ENCODE measurements at places on chromosomes 16 and 17.
A peak's percentile ranks its signal among the peaks of the same experiment; 100 is the strongest.

DNA sequence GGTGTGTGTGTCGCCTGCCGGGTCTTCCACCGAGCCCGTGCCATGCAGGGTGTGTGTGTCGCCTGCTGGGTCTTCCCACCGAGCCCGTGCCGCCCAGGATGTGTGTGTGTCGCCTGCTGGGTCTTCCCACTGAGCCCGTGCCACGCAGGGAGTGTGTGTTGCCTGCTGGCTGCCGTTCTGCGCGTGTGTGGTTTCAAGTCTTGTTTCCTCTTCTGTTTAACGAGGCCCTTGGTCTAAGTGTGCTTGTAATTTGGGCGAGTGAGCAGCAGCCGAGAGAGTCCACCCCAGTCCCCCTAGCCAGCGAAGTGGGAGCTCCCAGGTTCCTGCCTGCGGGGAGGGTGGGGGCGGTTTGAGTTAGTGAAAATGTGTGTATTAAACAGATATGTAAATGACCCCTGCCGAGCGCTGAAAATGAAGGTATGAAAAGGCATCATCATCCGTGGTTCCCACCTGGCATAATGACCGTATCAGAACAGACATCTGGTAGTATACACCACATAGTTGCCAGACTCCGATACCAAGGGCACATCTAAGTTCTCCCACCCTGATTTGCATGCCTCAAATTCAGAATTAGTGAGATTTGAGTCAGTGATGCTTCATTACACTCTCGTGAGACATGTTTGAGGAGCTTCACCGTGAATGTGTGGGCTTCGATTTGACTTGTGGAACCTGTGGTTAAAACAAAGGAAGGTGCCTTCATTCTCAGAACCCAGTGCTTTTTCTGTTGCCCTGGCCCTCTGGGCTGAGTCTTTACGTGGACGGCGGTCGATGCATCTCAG, 114.5 kb upstream of the CHMP6 start:
- peaks cover 47% of the 10 kb centered on the region for H3K4me1 ChIP-seq
- no peaks in the 10 kb centered on the region for H3K27me3 ChIP-seq
- H3K4me3 ChIP-seq = peak overlapping the region; percentile 78
- DNase-seq = peak; percentile 73
- H3K36me3 ChIP-seq = peaks cover 64% of the 10 kb centered on the region

- H3K4me3 ChIP-seq = no peak overlapping the region
- no peaks in the 10 kb centered on the region for H3K4me1 ChIP-seq
- DNase-seq = no peak
- no peaks in the 10 kb centered on the region for H3K27me3 ChIP-seq
- no peak overlapping the region for H3K27ac ChIP-seq
These were observed 552.7 kb upstream of the PSMD7 start for GRCh38 chr16:73743665-73744496.

DNA sequence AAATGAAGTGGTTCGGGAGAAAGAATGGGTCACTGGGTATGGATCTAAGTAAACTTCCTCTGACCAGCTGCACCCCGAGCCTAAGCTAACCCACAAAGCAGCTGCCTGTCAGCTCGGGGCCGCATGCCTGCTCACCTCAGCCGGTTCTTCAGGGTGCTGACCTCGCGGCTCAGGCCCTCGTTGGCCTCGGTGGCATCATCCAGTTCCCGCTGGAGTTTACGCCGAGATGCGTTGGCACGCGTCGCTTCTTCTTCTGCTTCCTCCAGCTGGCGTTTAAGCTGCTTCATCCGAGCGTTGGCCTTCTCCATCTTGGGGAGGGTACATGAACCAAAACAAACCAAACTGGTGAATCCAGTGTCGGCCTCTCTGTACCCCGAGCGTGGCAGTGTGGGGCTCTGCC, 41.1 kb downstream of the NDEL1 start:
- peak overlapping the region; percentile 51 for H3K27ac ChIP-seq
- no peaks in the 10 kb centered on the region for H3K4me1 ChIP-seq
- H3K4me3 ChIP-seq = no peak overlapping the region
- no peak for DNase-seq
- peaks cover 79% of the 10 kb centered on the region for H3K36me3 ChIP-seq

- H3K27me3 ChIP-seq = no peaks in the 10 kb centered on the region
- no peaks in the 10 kb centered on the region for H3K36me3 ChIP-seq
- no peak overlapping the region for H3K27ac ChIP-seq
- no peaks in the 10 kb centered on the region for H3K4me1 ChIP-seq
These were observed 139.6 kb downstream of the HS3ST3A1 start for GRCh38 chr17:13462146-13462545.

DNA sequence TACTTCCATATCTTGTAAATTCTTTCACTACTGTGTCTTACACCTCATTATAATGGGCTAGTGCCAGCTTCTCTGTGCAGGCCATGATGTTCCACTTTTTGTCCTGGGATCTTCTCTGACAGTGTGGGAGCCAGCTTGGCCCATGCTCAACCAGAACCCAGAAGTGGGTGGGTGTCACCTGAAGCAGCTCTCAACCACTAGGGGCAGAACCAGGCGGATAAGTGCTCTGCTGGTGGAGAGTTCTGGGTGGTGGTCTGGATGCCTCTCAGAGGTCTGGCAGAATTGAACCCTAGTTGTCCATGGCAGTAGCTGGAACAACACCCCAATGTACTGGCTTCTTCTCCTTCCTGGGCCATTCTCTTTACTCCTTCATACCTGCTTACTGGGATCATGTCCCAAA, 254.1 kb upstream of the N4BP1 start:
- DNase-seq = no peak
- no peaks in the 10 kb centered on the region for H3K36me3 ChIP-seq
- H3K4me1 ChIP-seq = no peaks in the 10 kb centered on the region

- H3K4me1 ChIP-seq = peaks cover 41% of the 10 kb centered on the region
- no peak overlapping the region for H3K4me3 ChIP-seq
- H3K27me3 ChIP-seq = no peaks in the 10 kb centered on the region
- H3K36me3 ChIP-seq = peaks cover 18% of the 10 kb centered on the region
- no peak for DNase-seq
- H3K27ac ChIP-seq = no peak overlapping the region
These were observed 32.4 kb downstream of the SPAG9 start for GRCh38 chr17:51088287-51088686.

DNA sequence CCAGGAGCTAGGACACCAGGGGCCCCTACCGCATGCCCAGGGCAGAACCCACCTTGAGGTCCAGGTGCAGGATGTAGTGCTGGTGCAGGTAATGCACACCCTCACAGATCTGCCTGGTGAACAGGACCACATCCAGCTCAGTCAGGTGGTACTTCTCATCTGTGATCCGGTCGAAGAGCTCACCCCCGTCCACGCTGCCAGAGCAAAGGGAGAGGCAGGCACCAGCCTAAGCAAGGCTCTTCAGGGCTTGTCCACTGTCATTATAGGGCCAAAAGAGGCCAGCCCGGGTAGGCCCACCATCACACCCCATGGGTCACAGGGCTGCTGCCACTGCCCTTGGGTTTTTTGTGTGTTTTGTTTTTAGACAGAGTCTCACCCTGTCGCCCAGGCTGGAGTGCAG, 21.0 kb downstream of the MYLK3 start:
- peaks cover 8% of the 10 kb centered on the region for H3K27me3 ChIP-seq
- H3K27ac ChIP-seq = no peak overlapping the region
- H3K4me3 ChIP-seq = no peak overlapping the region
- H3K36me3 ChIP-seq = no peaks in the 10 kb centered on the region
- DNase-seq = no peak

- no peaks in the 10 kb centered on the region for H3K4me1 ChIP-seq
- no peaks in the 10 kb centered on the region for H3K27me3 ChIP-seq
- H3K4me3 ChIP-seq = no peak overlapping the region
- DNase-seq = no peak
- H3K36me3 ChIP-seq = peaks cover 3% of the 10 kb centered on the region
These were observed 43.5 kb downstream of the PEMT start for GRCh38 chr17:17548044-17548443.

GRCh38 chr16:31253642-31254045, 6.1 kb upstream of the ITGAM start:
- H3K27ac ChIP-seq = peak overlapping the region; percentile 60
- no peaks in the 10 kb centered on the region for H3K36me3 ChIP-seq
- H3K4me3 ChIP-seq = peak overlapping the region; percentile 44
- H3K4me1 ChIP-seq = peaks cover 14% of the 10 kb centered on the region
- DNase-seq = no peak
- peaks cover 26% of the 10 kb centered on the region for H3K27me3 ChIP-seq

DNA sequence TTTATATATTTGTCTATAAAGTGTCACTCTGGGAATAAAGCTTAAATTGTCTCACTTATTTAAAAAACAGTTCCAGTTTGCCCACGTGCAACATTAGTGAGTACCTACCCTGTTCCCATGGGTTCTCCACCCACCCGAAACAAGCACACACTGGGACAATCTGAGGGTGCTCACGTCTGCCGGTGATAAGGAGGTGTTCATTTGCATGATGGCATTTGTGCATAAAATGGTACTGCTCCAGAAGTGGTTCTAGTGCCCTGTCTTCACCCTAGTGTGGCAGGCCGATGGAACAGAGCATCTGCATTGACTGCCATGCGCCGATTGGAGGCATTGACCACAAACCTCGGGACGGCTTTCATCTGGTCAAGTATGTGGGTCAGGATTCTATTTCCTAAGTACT, 35.6 kb upstream of the ENDOV start:
- H3K27ac ChIP-seq = no peak overlapping the region
- no peak overlapping the region for H3K4me3 ChIP-seq
- peaks cover 72% of the 10 kb centered on the region for H3K36me3 ChIP-seq
- H3K27me3 ChIP-seq = no peaks in the 10 kb centered on the region

DNA sequence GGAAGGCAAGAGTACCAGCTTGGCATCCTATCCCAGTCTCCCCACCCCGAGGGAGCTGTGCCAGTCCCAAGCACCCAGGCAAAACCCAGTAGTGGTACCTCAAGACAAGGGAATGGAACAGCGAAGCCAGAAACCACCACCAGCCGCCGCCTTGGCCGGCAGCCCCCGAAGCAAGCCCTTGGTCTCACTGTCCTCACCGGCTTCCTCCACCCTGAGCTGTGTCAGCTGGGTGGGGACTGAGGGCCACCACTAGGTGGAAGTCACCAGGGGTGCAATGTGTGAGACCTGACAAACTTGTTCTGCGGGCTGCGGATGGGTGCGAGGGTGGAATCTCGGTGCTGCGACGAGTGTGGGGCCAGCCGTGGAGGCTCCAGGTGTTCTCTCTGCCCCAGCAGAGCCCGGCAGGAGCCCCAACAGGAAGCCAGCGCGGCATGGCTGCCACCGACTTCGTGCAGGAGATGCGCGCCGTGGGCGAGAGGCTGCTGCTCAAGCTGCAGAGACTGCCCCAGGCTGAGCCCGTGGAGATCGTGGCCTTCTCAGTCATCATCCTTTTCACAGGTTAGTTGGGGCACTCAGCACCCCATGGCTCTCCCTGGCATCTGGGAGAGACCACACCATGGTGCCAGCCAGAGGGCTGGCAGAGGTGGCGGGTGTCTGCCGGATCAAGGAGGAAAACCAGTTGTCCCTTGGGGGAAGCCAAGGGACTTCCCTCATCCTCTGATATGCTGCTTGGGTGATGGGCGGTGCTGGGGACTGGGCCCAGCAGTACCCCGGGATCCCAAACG, 6.7 kb downstream of the SMIM5 start:
- no peak overlapping the region for H3K27ac ChIP-seq
- peaks cover 12% of the 10 kb centered on the region for H3K36me3 ChIP-seq
- DNase-seq = no peak
- H3K4me1 ChIP-seq = no peaks in the 10 kb centered on the region
- H3K4me3 ChIP-seq = no peak overlapping the region

GRCh38 chr17:15945527-15946191, 729 bp downstream of the ADORA2B start:
- peaks cover 22% of the 10 kb centered on the region for H3K4me1 ChIP-seq
- no peak for DNase-seq
- H3K36me3 ChIP-seq = peaks cover 5% of the 10 kb centered on the region
- no peak overlapping the region for H3K27ac ChIP-seq

GRCh38 chr16:23132775-23133463, 16.3 kb downstream of the USP31 start:
- H3K4me3 ChIP-seq = no peak overlapping the region
- DNase-seq = no peak
- peaks cover 10% of the 10 kb centered on the region for H3K36me3 ChIP-seq
- no peaks in the 10 kb centered on the region for H3K27me3 ChIP-seq
- no peak overlapping the region for H3K27ac ChIP-seq

- H3K27me3 ChIP-seq = no peaks in the 10 kb centered on the region
- H3K4me1 ChIP-seq = peaks cover 60% of the 10 kb centered on the region
- peak overlapping the region; percentile 47 for H3K27ac ChIP-seq
These were observed 13.8 kb downstream of the CYBC1 start for GRCh38 chr17:82436601-82437324.

DNA sequence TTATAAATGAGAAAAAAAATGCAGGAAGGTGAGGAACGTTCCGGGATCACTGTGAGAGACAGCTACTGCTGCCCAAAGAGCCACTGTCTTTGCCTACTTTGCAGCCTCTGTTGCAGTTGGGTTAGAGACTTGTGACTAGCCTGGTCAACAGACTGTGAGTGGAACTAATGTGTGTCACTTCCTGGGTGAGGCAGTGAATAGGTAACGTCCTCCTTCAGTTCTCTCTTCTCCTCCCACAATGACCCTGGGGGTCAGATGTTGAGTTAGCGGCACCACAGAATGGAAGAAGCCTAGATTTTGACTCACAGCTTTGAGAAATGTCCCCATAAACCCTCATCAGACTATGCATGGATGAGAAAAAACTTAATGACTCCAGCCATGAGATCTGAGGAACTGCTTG, 5.2 kb downstream of the C16orf46 start:
- no peak for DNase-seq
- no peaks in the 10 kb centered on the region for H3K4me1 ChIP-seq
- no peak overlapping the region for H3K27ac ChIP-seq
- H3K36me3 ChIP-seq = no peaks in the 10 kb centered on the region
- H3K27me3 ChIP-seq = no peaks in the 10 kb centered on the region

Data from stimulated activated naive B cell treated with anti-CD40 and anti-IgM and Interleukin-4, amounts not matched to agents 10 μg/mL and 1 μg/mL and 100 μg/mL, for 72 hours (primary cell).